ENCODE measurements at places on chromosomes 1 and 21. TPM values are rescaled to one million over a fixed set of nuclear protein-coding genes. Genes with fewer than 3 reads are reported as not detected.

GRCh38 chr1:67105508-67105907, 29.3 kb downstream of the C1orf141 start:
- DNase-seq, result no peak

Gene CELA2B
- not detected for total RNA-seq

Gene IGSF3
- total RNA-seq, result 75.4 TPM

Gene PTCH2
- total RNA-seq, result 2.4 TPM

Gene TMEM269
- 0.64 TPM for total RNA-seq

Gene NPHS2
- not detected for total RNA-seq

Gene FOXO6
- total RNA-seq, result 1.3 TPM
